ENCODE measurements at places on chromosomes 13 and 19. TPM values are rescaled to one million over a fixed set of nuclear protein-coding genes. Genes with fewer than 3 reads are reported as not detected.

Gene SIGLEC11
- total RNA-seq, result not detected

Gene IFNL3
- not detected for total RNA-seq

Gene NCCRP1
- total RNA-seq, result not detected

Gene SLC1A6
- total RNA-seq, result not detected

Gene ZIC2
- not detected for total RNA-seq

Gene TMEM221
- not detected for total RNA-seq

DNA sequence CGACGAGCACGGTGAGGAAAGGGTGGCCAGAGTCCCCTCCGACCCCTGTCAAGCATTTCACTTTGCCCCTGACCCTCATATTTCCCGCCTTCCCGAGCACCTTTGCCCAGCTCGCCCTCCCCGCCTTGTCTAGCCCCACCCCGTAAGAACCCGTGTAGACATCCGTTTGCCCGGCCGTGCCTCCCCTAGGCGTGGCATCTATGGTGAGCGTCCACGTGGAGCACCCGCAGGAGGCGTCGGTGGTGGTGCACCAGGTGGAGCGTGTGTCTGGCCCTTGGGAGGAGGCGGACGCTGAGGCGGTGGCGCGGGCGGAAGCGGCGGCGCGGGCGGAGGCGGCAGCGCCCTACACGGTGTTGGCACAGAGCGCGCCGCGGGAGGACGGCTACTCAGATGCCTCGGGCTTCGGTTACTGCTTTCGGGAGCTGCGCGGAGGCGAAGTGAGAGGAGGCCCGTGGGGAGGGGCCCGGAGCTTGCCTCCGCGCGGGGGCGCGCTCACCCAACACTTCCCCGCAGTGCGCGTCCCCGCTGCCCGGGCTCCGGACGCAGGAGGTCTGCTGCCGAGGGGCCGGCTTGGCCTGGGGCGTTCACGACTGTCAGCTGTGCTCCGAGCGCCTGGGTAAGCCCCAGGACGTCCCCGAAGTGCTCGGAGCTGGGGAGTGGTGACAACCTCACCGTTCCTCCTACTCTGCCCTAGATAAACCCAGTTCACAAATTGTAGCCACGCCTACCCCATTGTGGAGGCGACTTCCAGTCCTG lies 4.2 kb downstream of the LTBP4 start:
- DNase-seq, result peak; percentile 91

DNA sequence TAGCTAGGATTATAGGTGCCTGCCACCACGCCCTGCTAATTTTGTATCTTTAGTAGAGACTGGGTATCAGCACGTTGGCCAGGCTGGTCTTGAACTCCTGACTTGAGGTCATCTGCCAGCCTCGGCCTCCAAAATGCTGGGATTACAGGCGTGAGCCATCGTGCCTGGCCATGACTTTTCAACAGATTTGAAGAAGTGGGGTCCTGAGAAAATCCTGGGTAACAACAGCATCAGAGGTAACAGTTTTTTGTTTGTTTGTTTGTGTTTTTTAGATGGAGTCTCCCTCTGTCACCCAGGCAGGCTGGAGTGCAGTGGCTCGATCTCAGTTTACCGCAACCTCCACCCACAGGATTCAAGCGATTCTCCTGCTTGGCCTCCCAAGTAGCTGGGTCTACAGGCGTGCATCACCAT lies 3.7 kb downstream of the JUNB start:
- no peak for DNase-seq

- no peak for DNase-seq
These were observed 32.7 kb downstream of the CCDC8 start for GRCh38 chr19:46380690-46381089.

DNA sequence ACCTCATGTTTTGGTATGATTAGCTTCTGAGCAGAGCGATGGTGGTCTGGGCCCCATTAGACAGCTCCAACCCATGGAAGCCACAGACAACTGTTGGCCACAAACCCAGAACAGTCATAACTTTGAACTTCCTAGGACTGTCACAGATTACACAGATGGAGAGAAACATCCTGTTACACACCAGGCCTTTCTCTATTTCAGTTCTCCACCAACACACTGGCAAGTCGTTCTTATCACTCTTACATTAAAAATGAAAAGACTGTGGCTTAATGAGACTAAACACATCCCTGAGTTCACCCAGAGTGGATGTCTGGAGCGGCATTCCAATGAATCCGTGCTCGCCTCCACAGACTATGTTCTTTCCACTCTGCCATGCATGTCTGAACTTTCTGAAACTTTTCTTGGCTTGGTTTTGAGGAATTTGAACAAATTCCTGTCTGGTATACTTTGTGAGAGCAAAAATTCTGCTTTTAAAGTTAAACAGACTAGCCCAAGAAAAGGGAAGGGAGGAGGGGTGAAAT lies 109.1 kb downstream of the NALCN start:
- DNase-seq, result no peak

- DNase-seq, result no peak
These were observed 10.4 kb downstream of the PNPLA6 start for GRCh38 chr19:7545904-7546303.

DNA sequence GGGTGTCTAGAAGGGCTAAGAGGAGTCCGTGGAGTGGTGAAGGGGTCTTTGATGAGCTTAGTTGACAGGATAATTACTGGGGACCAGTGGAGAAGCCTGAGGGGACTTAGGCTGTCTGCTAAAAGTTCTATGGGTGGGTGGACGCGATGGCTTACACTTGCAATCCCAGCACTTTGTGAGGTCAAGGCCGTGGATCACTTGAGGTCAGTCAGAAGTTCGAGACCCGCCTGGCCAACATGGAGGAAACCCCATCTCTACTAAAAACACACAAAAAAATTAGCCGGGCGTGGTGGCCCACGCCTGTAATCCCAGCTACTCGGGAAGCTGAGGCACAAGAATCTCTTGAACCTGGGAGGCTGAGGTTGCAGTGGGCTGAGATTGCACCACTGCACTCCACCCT lies 2.8 kb upstream of the GSK3A start:
- no peak for DNase-seq

DNA sequence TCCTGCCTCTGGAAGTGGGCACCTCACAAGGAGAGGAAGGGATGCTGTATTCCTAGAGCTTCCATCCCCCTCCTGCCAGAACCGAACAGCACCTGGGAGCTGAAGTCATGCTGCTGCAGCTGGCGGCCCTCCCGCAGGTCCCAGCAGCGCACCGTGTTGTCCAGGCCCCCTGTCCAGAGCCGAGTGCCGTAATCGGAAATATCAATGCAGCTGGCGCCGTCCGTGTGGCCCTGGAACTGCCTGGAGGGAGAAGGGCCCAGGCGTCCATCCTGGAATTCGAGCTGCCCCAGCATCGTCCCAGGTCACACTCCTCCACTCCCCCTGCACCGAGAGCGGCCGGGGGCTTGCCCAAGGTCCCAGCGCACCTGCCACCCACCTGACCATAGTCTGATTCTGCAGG lies 23.7 kb downstream of the TLE2 start:
- DNase-seq, result no peak

GRCh38 chr13:39363382-39363772 lies 239.6 kb downstream of the LHFPL6 start:
- no peak for DNase-seq

- no peak for DNase-seq
These were observed 2.1 kb upstream of the PNPLA6 start for GRCh38 chr19:7533281-7533885.

DNA sequence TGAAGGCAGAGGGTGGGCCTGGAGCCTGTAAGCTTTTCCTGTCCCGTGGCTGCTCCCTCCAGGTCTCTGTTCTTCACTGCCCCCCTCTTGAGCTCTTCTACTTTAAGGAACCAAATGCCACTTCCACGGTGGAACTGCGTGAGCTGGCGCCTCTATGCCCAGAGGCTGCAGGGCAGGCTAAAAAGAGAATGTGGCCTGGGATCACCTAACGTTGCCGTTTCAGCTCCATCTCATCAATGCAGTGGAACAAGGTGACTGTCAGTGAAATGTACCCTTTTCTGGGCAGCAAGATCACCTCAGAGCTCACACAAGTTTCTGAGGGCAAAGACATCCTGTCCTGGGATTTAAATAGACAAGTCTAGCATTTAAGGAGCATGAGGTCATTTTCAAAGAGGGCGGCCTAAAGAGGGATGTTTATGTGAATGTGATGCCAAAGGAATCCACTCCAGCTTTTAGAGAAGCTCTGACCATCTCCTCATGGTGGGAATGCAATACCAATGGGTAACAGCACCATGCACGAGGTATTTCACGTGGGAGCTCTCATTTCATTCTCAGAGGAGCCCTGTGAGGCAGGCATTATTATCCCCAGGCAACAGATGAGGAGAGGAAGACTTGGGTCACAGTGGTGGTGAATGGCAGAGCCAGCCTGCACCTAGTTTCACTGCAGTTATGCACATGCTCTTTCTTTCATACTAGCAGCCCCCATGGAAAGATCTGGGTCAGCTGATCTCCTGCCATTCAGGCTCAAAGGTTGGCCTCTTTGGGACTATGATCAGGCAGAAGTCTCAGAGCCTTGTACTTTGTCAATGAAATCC lies 39.3 kb downstream of the RGCC start:
- DNase-seq, result no peak

GRCh38 chr13:24242100-24242499 lies 67.3 kb upstream of the C1QTNF9 start:
- no peak for DNase-seq

GRCh38 chr19:16872728-16873127 lies 16.1 kb upstream of the F2RL3 start:
- no peak for DNase-seq

- no peak for DNase-seq
These were observed 6.1 kb downstream of the RPS9 start for GRCh38 chr19:54206831-54207177.

DNA sequence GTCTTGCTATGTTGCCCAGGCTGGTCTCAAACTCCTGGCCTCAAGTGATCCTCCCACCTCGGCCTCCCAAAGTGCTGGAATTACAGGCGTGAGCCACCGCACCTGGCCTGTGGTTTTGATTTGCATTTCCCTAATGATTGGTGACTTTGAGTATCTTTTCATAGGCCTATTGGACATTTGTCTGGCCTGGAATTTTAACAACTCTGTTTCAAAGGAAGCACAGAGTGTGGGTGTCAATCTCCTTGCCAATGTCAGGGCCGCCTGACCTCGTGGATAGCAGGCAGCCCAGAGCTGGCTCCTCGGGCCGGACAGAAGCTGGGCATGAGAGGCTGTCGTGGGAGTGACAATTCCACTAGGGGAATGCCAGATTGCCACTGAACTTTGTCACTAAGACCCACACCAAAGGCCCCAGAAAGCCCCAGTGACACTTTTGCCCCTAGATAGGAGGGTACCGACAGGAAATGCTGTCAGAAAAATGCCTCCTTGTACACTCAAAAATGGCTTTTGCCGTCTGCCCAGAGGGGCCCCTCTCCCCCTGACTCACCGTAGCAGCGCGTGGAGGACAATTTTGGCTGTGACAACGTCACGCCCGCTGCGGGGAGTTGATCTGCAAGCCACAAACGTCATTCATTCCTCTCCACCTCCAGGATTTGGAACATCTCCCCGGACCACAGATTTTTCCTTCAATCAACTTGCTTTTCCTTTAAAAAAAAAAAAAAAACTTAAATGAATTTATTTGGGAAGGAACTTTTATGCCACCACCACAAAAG lies 11.7 kb upstream of the ADGRE5 start:
- DNase-seq, result peak; percentile 85

- DNase-seq, result no peak
These were observed 46.0 kb upstream of the PCDH8 start for GRCh38 chr13:52894413-52894812.

- no peak for DNase-seq
These were observed 408.4 kb downstream of the SPRY2 start for GRCh38 chr13:79932556-79932955.

DNA sequence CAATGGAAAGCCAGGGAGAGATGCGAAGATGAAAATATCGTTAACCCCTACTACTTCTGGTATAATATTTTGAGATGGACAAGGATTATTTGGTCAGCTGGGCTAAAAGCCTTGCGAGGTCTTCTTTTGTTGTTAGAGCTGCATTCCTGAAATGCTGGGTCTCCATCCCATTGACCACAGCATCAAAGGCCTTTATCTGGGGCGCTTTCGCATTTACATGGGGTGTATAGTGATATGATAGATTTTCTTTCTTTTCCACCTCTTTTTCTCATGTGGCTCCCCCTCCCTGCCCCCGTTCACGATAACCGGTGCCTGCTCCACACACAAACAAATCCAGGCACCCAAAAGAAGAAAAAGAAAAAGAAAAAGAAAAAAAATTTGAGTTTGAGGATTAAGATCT lies 77.5 kb downstream of the ZNF536 start:
- no peak for DNase-seq
